ENCODE measurements at places on chromosomes 16 and 17.

DNA sequence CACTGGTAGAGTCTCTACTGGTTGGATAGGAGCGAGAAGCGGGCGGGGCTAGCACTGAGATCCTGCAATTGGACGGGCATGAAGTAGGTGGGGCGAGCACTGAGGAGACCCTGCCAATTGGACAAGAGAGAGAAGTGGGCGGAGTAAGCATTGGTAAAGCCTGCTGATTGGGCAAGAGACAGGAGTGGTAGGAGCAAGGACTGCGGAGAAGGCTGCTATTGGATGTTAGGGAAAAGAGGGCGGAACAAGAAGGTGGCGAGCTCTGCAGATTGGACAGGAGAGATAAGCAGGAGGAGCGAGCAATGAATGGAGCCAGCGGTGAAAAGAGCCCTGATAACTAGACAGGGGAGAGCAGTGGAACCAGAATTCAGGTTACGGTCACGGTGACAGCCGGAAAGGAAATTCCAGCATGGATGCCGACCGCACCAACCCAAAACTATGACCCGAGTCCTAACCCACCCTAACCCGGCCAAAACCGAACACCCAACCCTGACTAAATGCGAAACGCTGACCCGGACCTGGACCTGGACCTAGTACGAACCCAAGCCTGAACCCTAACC is 4.8 kb downstream of the SCGB1C2 start:
- DNase-seq: no peak

- no peak for DNase-seq
These were observed 588.7 kb downstream of the CDH13 start for GRCh38 chr16:83215406-83216001.

DNA sequence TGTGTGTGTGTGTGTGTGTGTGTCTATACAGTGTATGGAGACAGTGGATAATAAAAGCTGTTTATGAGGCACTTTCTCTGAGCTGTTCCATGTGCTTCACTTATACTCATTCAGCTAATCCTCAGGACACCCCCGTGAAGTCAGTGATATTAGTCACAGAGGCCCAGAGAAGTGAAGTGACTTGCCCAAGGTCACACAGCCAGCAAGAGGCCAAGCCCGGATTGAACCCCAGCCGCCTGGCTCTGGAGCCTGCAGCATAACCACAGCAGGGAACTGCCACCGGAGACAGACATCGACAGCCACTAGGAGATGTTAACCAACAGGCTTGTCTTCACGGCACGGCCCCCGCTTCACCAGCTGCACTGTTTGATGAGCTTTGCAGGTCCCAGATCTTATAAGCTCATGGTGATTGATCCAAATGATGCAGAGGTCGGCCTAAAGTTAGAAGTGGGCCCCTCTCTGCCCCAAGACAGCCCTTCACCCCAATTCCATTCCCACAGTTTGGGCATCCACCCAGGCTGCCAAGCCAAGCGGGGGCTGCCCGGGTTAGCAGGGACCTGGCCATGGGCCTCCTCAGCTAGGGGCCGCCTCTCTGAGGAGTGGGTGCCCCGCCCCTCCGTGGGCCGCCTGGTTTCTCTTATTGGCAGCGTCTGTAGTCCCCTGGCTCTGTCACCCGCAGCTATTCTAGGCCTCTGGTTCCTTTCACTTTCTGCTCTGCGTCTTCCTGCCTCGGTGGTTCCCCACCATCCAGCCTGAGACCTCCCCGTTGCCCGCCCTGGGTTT is 30.9 kb downstream of the SOCS1 start:
- DNase-seq: peak; percentile 66

- no peak for DNase-seq
These were observed 13.8 kb downstream of the PGS1 start for GRCh38 chr17:78392295-78392694.

DNA sequence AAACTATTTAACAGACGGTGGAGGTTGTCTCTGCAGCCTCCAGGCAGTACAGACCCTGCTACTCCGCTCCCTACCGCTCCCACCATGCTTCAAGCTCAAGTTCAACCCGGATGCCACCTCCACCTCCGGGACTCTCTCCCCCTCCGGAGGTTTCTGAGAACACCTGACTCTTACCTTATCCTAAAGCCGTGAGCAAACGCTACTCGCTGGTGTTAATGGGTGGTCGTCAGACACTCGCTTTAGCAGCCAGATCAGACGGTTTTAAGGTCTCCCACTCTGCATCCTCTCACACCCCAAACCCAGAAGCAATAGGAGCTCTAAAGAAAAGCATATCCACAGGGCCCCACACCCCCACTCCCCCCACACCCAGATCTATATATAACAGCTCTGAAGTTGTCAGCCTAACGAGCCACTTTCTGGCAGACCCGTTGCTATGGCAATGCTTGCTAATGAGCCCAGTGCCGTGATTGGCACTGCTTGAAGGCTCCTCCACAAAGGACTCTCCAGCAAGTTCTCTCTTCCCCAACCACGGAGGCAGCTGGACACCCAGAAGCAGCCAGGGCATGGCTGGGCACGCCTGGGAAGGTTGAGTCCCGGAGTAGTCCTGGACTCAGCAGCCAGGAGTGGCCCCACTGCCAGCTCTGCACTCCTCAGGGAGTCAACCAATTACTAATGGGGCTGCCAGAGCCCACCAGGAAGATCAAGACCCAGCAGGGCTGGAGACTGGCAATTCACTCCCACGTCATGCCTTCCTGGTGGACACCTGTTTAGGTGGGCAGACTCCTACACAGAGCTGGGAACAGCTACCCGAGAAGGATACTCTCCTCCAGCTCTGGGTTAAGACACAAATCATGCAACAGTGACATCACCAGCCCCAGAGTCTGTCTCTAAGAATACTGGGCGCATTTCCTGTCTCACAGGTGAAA is 121.2 kb upstream of the RCVRN start:
- no peak for DNase-seq

GRCh38 chr16:57530104-57530521 is 6.3 kb downstream of the CCDC102A start:
- DNase-seq: peak; percentile 52

GRCh38 chr16:79576602-79577001 is 23.9 kb downstream of the MAF start:
- no peak for DNase-seq

GRCh38 chr17:17749025-17749772 is 67.9 kb downstream of the RAI1 start:
- DNase-seq: no peak

- DNase-seq: peak; percentile 49
These were observed 43.3 kb downstream of the PGS1 start for GRCh38 chr17:78421534-78422266.

- no peak for DNase-seq
These were observed 27.3 kb downstream of the CIBAR2 start for GRCh38 chr16:85084841-85085510.

- no peak for DNase-seq
These were observed 12.5 kb upstream of the SLC13A2 start for GRCh38 chr17:28460901-28461300.

- DNase-seq: no peak
These were observed 121.5 kb downstream of the STXBP4 start for GRCh38 chr17:55090079-55090492.

DNA sequence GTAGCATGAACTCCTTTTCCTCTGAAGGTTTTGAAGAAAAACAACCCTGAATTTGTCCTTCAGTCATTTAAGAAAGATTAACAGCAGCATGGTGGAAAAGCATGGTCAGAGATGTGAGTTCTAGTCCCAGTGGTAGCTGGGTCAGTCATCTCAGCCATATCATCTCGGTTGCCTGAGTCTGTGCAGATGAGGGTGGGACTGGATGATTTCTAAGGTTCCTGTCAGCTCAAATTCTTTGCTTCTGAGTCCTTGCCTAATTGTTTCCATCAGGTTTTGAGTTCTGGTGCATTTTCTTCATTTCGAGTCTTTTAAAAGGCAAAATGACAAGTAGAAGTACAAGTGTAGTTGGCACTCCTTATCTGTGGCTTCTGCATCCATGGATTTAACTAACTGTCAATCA is 63.9 kb downstream of the TNRC6C start:
- no peak for DNase-seq

GRCh38 chr16:12100124-12100647 is 123.7 kb downstream of the SNX29 start:
- no peak for DNase-seq

DNA sequence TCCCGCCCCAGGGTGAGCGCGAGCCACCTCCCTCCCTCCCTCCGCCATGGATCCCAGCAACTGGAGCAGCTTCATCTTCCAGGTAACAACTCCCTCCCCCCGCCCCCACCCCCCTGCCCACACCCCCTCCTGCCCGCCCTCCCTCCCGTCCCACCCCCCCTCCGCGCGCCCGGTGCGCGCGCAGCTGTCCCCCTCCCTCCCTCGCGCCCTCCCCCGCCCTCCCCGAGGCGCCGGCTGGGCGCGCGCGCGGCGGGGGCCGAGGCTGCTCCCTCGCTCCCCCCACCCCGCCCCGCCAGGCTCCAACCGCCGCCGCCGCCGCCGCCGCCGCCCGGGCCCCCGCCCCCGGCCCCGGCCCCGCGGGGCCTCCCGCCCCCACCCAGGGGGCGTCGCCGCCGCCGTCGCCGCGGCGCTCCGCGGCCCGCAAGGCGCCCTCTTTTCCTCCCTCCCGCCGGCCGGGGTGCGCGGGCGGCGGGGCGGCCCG is at the start of gene MAZ:
Gene MAZ, plus strand, starts transcription at position 431 of the 481 bp plus-strand sequence. CDS start 173 bp downstream, outside the sequence.
- DNase-seq: no peak

DNA sequence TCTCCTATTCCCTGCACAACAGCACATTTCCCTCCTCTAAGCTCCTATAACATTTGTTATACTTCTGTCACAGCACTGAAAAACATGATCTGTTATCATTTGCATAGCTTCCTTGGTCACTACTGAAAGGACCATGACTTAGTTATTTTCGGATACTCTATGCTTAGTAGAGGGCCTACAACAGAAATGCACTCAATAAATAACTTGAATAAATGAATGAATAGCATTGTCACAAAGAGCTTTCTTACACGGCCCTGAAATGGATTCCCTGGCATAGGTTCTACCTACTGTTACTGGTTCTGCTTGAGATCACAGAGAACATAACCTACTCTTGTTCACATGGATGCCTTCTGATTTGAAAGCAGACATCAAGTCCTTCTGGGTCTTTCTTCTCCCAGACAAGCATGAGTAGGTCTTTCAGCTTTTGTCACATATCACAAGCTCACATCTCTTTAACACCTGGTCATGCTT is 41.6 kb downstream of the MYO1D start:
- DNase-seq: no peak

DNA sequence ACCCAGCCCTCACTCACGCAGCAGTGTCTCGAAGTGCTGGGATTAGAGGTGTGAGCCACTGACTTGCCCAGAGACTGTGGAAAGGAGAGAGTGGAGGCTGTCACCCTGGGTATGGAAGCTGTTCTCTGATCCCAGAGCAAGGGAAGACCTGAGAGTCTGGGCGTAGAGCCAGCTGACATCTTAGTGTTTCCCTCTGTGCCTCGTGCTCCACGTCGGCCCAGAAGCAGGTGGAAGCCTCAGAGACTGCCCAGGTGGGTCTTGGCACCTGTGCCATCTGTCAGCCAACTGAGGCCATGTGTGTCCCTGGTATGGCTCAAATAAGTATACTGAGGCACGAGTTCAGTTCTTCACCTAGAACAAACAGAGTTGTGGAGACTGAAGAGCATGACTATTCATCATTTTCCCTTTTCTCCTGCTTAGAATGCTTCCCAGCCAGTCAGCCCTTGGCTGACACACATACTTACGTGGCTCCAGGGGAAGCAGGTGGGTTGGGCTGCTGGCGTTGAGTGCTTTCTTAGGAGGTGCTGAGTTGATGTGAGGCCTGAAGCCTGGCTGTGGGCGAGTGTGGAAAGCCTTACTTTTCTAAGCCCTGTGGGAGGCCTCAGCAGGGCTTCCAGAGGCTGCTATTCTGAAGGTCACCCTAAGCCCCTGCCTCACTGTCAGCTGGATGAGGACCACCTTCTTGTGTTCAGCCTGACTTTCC is 8.1 kb downstream of the CTRL start:
- no peak for DNase-seq

GRCh38 chr17:80825471-80826345 is 165.9 kb upstream of the CHMP6 start:
- no peak for DNase-seq

DNA sequence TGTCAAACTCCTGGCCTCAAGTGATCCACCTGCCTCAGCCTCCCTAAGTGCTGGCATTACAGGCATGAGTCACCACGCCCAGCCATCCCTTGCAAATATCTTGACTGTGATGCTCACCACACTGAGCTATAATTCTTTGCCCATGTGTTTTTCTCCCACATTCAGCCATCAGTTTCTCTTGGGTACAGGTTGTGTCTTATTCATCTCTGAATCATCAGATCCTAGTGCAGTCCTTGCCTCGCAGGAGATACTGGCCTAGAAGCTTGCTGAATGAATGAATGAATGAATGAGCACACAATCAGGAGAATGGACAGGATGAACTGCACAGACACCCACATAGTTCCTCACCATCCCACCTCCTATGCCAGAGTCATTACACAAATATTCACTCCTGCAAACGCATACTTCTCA is 24.4 kb upstream of the ETV4 start:
- no peak for DNase-seq

- DNase-seq: no peak
These were observed 1.8 kb downstream of the CNTNAP4 start for GRCh38 chr16:76278980-76279379.

DNA sequence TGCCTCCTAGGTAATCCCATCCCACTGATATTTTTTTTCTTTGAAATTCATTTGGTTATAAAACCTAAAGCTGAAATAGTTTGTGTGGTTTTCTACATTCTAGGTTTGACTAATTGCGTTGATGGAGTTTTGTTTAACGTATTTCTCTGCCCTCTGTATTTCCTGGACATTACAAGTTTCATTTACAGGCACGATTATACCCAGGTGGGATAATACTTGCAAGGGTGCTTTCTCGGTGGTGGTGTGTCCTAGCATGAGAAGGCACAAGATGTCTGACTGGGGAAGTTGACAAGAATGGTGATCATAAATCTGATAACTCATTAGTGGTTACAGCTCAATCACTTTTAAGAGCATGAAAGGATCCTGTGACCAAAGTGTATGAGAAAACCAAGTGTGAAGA is 45.0 kb downstream of the DYNLRB2 start:
- DNase-seq: no peak

DNA sequence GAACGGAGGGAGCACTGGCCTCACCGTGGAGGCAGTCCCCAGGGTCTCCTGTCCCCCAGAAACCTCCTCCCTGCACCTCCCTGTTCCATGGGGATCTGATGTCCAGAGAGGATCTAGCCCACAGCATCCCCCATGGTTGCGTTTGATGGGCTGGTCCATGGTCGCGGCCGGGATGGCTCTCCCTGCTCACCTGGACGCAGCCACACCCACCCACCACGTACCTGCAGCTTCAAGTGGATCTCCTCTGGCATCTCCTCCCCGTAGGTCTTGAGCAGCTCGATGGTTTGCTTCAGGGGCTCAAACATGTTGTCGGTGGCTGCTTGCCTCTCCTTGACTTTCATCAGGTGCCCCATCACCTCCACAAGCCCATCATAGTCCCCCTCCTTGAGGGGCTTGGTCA is 47.9 kb downstream of the DNAH17 start:
- no peak for DNase-seq

GRCh38 chr17:78444392-78444791 is 65.9 kb downstream of the PGS1 start:
- no peak for DNase-seq

Measured in stimulated activated CD8-positive, alpha-beta memory T cell treated with anti-CD3 and anti-CD28 coated beads, Interleukin-4, amount 100 ng/mL, for 4 hours (primary cell).